ENCODE measurements at places on chromosomes 6 and 20. TPM values are rescaled to one million over a fixed set of nuclear protein-coding genes. Genes with fewer than 3 reads are reported as not detected.

Gene KCNK5
- total RNA-seq: 0.24 TPM

Gene SLC35D3
- not detected for total RNA-seq

DNA sequence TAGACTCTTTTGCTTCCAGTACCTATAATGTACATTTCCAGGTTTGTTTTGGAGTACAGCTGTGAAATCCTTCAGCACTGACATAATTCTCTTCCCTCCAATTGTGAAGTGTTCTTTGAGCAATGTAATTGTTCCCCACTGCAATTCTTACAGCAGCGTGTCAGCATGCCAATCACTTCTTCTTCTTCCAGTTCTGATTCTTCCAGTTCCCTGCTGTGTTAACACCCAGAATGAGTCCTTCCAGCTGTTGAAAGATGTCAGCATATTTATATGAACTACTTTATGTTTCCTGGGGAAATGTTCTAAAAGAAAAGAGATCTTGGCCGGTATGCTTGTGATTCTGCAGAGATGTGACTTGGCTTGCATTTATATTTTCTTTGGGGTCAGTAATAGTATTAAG, 213.9 kb downstream of the UNC5CL start:
- H3K36me3 ChIP-seq: no peaks in the 10 kb centered on the region
- no peaks in the 10 kb centered on the region for H3K27me3 ChIP-seq
- peaks cover 11% of the 10 kb centered on the region for H3K4me1 ChIP-seq
- no peak for DNase-seq

DNA sequence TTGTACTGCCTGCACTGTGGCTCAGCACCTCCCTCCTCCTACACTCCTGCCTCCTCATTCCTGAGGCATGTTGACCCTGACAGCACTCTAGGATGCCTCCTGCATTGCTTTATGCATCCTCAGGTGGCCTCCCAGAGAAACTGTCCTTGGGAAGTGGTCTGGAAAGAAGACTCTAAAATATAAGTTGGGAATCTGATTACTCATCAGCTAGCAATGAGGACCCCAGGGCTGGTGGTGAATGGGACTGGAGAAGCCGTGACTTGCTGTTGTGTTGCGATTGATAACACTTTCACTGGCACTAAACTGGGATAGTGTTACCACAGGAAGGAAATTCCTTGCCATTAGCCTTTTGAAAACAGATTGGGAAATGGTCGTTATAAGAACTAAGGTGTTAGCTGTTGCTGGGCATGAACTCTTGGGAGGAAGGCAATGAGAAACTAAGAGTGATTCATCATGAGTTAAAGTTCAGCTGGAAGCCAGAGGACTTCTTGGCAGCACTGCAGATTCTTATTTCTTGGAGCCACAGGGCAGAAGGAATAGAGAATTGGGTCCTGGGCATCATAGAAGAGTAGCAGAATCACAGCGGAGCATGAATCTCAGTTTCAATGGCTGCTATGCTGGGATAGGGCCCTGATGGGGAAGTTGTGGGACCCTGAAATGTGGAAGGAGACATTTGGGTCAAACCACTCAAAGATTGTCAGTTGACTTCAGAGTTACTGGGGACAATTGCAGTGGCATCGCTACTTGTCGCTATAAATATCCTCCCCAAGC, 10.1 kb upstream of the SIRPD start:
- H3K4me1 ChIP-seq: no peaks in the 10 kb centered on the region
- no peak overlapping the region for H3K4me3 ChIP-seq
- no peaks in the 10 kb centered on the region for H3K27me3 ChIP-seq
- DNase-seq: no peak
- H3K27ac ChIP-seq: no peak overlapping the region
- no peaks in the 10 kb centered on the region for H3K36me3 ChIP-seq

GRCh38 chr6:166950443-166950821, 5.9 kb downstream of the RNASET2 start:
- H3K36me3 ChIP-seq: peaks cover 17% of the 10 kb centered on the region
- DNase-seq: no peak
- no peaks in the 10 kb centered on the region for H3K27me3 ChIP-seq

- peak overlapping the region; percentile 80 for H3K4me3 ChIP-seq
- H3K27ac ChIP-seq: no peak overlapping the region
- H3K4me1 ChIP-seq: peaks cover 8% of the 10 kb centered on the region
- no peaks in the 10 kb centered on the region for H3K36me3 ChIP-seq
- H3K27me3 ChIP-seq: no peaks in the 10 kb centered on the region
Measured at GRCh38 chr20:32762754-32763201, 593 bp downstream of the DNMT3B start.

- H3K4me3 ChIP-seq: no peak overlapping the region
- DNase-seq: no peak
- no peaks in the 10 kb centered on the region for H3K36me3 ChIP-seq
- no peak overlapping the region for H3K27ac ChIP-seq
- no peaks in the 10 kb centered on the region for H3K4me1 ChIP-seq
Measured at GRCh38 chr6:40537446-40537845, 49.7 kb downstream of the LRFN2 start.

Gene TINAG
- not detected for total RNA-seq

GRCh38 chr6:29071831-29072723, 15.0 kb downstream of the OR2B3 start:
- no peak for DNase-seq
- no peak overlapping the region for H3K27ac ChIP-seq
- H3K36me3 ChIP-seq: no peaks in the 10 kb centered on the region
- H3K4me3 ChIP-seq: no peak overlapping the region

- H3K4me3 ChIP-seq: no peak overlapping the region
- H3K36me3 ChIP-seq: no peaks in the 10 kb centered on the region
- no peak overlapping the region for H3K27ac ChIP-seq
- no peaks in the 10 kb centered on the region for H3K4me1 ChIP-seq
Measured at GRCh38 chr6:82084324-82084920, 163.1 kb downstream of the IBTK start.

DNA sequence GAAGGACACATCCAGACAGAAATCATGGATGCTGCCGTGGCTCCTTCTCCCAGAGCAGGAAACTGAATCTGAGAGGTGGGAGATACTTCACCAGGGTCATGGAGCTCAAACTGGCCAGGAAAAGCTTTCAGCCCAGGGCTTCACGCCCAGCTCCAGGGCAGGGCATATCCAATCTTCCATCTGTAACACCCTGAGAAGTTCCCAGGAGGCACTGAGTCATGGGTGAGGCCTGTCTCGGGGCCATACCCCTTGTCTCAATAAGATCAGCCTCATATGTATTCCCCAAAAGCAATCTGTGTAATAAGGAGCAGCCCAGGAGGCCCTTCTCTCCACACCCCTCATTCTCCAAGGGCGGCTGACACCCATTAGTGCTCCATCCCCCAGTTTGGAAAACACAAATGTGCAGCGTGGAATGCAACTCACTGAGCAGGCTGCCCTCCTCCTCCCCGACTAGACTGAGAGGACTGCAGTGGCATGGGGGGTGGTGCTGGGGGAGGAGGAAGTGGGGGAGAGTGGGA, 439.3 kb upstream of the SULF2 start:
- H3K4me3 ChIP-seq: no peak overlapping the region
- H3K4me1 ChIP-seq: no peaks in the 10 kb centered on the region
- no peaks in the 10 kb centered on the region for H3K36me3 ChIP-seq
- H3K27ac ChIP-seq: no peak overlapping the region

DNA sequence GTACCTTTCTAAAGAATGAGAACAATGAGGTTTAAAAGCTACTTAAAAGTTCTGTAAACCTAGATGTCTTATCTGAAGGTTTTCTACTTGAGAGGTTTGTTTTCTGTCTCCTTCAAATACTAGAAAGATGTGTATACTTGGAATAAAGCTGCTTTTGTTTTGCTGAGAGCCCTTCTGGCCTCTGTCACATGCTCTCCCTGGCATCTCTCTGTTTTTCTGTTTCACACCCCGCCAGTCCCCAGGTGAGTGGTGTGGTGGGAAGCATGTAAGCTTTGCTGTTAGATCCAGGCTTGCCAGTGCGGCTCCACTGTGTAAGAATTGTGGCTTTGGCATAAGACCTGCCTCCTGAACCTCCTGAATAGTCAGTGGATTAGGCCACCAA, 56.8 kb downstream of the SNX9 start:
- DNase-seq: no peak
- no peaks in the 10 kb centered on the region for H3K27me3 ChIP-seq
- H3K27ac ChIP-seq: no peak overlapping the region
- H3K4me1 ChIP-seq: no peaks in the 10 kb centered on the region
- H3K4me3 ChIP-seq: no peak overlapping the region
- peaks cover 59% of the 10 kb centered on the region for H3K36me3 ChIP-seq

Gene PACSIN1
- total RNA-seq: not detected

Gene SLC16A10
- total RNA-seq: 43.1 TPM

All from psoas muscle (tissue), 8 donors.